ENCODE measurements at places on chromosomes 6 and 20.

GRCh38 chr6:166640342-166641043, 13.4 kb upstream of the RPS6KA2 start:
- no peak for DNase-seq

DNA sequence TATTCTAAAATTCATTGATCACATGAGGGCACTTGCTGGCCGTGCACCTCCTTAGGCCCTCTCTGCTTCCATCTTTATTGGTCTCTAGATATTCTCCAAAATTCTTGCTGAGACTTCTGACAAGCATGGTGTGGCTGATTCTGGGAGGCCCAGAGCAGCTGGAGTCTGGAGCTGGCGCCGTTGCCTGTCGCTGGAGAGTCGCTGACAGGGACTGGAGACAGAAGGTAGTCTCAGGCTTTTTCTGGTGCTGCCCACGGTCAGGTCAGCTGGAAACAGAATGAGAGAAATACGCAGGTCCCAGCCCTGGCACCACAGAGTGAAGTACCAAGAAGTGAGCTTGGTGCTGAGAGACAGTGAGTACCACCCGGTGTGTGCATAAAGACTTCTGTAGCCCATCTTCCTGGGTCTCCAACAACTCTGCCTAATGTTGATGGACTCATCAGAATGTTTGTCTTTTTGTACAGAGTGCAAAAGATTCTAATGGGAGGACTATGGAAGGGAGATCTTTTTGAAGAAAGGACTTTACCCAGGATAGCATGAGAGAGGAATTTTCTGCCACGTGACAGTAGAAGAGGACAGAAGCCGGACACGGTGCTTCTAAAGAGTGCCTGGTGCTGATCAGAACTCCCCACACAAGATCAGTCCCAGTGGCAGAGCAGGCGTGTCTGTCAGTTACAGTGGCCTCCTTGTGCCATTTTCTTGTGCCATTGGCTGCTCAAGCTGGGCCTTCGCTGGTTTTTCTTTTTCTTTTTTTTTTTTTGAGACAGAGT, 1.8 kb upstream of the ALDH8A1 start:
- no peak for DNase-seq

- DNase-seq, result no peak
These were observed 182.4 kb upstream of the QKI start for GRCh38 chr6:163232015-163232523.

DNA sequence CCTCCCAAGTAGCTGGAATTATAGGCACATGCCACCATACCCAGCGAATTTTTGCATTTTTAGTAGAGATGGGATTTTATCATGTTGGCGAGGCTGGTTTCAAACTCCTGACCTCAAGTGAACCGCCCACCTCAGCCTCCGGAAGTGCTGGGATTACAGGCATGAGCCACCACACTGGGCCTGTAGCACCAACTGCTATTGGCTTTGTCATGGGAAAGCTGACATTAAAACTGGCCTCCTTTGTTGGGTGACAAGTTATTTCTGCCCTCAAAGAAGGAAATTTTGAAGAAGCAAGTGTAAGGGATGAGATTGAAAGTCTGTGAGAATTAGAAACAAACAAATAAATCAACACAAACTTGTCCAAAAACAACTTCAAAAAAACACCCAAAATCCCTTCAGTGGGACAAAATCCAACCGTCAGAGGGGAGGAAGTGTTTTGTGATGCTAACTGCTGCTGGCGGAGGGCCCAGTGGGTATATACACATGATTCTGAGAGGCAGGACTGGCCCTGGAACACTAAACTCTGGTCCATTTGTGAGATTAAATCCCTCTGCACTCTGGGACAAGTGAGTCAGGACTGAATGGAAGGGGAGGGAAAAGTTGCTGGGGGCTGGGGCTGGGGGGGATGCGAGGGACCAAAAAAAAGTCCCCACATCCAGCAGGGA, 87.5 kb upstream of the NAA20 start:
- no peak for DNase-seq

DNA sequence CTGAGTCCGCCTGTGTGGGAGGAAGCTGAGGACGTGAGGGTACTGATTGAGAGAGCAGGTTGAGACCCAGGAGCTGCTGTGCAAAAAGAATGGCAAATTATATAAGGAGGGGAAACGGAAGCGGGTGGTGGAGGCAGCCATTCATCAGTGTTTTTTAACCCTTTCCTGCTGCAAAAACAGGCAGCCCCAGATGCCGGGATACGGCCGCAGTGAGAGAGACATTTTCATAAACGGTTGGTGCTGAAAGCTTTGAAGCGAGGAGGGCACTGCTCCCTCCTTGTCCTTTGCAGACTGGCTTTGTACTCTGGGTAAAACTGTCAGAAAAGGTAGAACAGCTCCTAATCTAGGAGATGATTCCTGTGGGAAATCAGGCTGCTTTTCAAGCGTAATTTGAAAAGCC, 56.4 kb downstream of the TTI1 start:
- DNase-seq, result peak; percentile 49

DNA sequence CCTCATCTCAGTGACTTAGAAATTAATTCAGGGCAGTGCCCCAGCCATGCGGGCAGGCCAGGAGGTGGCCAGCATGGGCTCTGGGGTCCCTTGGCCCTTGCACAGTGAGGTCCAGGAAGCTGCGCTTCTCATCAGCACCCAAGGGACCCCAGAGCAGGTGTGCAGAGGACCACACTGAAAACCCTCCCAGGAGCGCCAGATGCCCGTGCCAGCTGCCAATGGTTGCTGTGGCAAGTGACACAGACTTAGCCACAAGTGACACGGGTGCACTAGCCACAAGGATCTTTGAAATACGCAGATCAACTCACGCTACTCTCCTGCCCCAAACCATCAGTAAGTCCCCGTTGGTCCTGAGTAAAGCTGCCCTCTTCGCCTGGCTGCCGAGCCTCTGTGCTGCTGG, 88.1 kb downstream of the ERMARD start:
- no peak for DNase-seq

DNA sequence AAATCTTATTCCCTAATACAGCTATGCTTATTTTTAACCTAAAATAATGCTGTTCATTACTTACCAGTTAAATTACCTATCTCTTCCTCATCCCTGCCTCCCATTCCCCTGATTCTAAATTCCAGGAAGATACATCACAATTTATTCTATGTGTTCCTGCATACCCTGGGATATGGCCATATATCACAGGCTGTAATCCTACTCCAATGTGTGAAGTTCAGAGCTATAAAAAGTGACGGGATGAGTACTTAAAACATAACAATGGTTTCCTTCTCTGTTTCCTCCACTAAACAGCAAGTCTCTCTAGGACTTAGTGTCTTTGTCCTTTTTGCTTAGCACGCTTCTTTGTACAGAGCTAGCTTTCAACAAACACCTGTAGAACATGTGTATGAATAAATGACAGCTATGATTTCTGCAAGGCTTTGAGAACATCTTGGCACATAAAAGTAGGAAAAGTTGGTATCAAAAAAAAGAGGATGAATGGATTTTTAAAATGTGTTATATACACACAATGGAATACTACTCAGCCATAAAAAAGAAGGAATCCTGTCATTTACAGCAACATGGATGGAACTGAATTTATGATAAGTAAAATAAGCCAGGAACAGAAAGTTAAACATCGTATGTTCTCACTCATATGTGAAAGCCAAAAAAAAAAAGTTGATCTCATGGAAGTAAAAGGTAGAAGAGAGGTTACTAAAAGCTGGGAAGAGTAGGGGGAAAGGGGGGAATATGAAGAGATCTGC, 45.8 kb downstream of the SESN1 start:
- no peak for DNase-seq

DNA sequence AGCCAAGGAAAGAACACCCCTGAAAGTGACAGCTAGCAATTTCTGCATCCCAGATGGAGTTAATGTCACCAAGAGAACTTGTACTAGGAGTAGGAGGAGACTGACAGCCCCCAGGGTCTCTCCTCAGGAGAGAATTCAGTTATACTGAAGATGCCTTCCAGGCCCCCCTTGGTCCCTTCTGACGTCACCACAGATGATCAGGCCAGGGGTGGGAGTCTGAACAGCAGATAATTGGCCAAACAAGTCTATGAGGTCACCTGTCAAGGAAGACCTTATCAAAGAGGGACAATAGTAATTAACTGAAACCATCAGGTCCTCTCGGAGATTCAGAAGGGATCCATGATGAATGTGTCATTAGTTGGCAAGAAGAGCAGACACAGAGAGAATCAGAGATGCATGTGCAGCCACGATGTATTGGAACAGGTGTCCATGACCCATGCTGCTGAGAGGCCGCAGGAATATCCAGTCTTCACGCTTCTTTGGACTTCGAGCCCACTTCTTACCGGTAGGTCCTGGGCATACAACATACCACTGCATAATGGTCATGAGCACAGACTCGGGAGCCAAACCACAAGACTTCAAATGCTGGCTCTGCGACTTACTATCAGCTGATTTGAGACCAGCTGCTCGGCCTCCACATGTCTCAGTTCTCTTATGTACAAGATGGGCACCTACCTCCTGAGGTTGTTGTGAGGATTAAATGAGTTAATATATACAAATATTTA, 10.2 kb downstream of the TRIM10 start:
- DNase-seq, result no peak

GRCh38 chr20:13816757-13817156, 31.9 kb downstream of the NDUFAF5 start:
- DNase-seq, result no peak

DNA sequence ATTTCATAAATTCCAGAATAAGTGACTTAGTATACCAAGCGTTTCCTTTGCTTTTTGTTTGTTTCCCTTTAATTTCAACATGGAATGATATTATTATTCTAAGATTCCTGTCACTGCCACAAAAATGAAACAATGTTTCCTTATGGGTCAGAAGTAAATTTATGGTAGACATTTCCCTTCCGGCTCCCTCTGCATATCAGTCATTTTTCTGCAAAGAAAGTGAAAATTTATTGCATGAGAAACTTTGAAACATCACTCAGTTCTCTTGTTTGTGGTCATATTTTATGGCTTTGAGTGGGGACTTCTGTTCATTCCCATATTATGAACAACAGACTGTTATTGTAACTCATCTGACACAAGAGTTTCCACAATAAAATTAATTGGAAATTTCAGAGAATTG, 97.8 kb downstream of the NKAIN2 start:
- DNase-seq, result no peak

- no peak for DNase-seq
These were observed 162.7 kb downstream of the INSM1 start for GRCh38 chr20:20530428-20531151.

DNA sequence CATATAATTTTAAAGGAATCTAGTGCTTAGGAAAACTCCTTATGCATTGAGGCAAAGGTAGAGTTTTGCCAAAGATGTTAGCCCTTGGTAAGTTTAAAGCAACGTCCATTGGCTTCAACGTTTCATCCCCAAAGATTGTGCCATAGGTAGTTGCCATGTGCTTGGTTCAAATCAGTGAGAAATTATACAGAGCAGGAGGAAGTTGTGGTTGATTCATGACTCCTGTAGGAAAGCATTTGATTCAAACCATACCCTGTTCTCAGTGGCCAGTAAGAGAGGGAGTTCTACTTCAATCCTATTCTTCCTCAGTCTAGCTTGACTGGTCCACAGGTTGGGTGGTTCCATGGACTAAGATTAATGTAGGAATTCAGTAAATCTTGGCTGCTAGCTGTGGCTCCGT, 535.6 kb downstream of the QKI start:
- DNase-seq, result no peak

DNA sequence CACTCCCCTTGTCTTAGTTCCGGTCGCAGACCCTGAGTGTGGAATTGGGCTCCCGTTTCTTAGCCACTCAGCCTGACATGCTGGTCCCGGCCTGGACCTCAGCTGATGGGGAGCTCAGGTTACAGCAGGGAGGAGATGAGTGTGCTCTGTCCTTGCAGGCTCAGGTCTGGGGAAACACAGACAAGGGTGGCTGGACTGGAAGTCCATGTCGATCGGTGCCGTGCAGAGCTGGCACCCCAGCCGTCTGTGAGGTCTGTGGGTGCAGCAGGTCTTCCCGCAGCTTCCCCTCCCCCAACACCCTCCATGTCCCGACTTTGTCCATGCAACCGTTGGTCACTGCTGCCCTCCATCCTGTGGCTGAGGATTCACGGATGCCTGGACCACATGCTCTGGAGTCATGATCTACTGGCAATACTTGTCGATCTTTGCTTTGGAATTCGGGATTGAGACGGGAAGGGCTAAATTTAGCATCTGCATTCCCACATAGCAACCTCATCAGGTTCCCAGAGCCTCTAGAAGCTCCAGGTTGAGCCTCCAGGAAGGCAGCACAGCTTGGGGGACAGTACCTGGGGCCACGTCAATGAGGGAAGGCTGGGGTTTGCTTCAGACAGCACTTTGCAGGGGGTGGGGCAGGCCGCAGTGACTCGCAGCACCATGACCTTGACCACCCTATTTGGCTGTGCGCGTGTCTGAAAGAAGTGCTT, 118.8 kb downstream of the PSMB1 start:
- DNase-seq, result no peak

DNA sequence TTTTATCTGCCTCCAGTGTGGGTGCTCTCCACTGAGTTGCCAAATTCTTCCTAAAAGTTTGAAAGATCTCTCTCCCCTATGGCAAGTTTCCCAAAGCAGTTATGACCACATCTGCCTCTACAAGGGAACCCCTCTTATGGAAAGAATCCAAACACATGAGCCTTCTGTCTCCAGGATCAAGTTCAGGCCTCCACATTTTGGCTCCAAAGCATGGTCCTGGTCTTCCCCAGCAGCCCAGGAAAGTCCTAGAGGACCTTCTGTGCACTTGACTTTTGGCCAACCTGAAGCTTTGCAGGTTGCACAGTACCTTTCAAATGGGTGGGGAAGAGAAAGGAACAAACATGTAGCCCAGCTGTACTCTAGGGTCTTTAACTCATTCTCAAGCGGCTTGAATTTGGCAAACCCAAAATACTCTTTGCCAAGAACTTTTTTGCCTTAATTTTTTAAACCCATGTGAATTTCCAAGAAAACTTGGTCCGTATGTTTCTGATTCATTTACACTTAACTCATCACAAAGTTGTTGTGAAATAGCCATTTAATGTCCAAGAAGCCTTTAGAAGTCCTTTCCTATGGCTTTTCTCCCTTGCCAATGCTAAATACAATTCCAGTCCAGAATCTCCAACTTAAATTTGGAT, 240.1 kb upstream of the TBX18 start:
- DNase-seq, result no peak

GRCh38 chr20:58406422-58407001, 17.5 kb downstream of the VAPB start:
- no peak for DNase-seq

GRCh38 chr6:1217396-1217795, 94.5 kb upstream of the FOXQ1 start:
- no peak for DNase-seq

- no peak for DNase-seq
These were observed 33.5 kb upstream of the BMP6 start for GRCh38 chr6:7692453-7692784.

- DNase-seq, result no peak
These were observed 166.6 kb upstream of the MARCKS start for GRCh38 chr6:113690281-113691259.
